Colonic mucosa (tissue), 4 donors: ENCODE measurements at places on chromosomes 3 and 15.

GRCh38 chr3:121748680-121749275, 763 bp downstream of the GOLGB1 start:
- peak; percentile 77 for DNase-seq

- peak; percentile 51 for DNase-seq
Measured at GRCh38 chr3:183699238-183699947, 1.8 kb downstream of the YEATS2 start.

DNA sequence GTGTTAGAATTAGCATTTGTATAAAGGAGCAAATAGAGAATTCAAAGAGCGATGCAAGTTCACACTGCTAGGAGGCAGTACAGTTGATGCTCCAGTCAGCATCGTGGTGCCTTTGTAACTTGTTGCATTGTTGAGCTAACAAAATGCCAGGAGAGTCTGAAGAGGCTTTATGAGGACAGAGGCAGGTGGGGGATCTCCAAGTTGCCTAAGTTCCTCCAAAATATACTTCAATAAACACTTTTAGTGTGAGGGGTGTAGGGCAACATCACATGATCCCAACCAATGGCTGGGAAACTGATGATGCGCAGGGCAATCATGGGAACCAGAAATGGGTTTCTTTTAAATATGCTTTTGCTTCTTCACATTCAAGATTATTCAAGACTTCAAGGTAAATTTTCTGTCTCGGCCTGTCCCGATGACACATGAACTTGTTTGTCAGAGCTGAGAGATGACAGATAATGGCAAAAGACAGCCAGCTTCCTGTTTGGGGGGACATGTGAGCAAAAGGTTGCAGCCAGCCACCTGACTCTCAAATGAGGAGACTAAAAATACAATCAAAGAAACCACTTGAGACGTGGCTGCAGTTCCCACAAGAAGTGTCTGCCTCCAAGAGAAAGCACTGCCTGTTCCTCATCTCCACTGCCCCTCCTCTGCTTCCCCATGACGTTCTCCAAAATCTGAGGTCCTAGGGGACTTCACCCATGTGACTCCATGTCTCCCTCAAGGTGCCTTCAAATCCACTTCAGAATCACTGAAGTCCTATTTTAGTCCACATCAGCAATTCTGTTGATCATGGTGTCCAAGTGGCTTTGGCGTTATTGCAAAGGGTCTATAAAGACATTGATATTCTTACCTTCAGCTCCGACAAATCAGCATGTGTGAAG, 39.3 kb downstream of the KLHL6 start:
- no peak for DNase-seq

DNA sequence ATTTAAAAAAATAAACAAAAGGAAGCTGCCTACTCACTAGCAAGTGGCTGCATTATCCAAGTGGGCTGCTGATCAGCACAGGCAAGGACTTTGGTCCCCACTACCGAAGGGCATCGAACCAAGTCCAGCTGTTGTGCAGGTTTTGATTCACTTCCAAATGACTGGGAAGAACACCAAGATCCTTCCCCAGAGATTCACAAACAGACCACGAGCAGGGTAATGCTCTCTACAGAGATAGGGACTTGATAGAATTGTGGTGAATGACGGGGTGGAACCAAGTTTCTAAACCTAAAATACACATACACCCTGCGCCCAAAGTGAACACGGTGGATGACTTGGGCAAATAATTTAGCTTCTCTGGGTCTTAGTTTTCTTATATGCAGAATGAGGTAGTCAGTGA, 203.7 kb upstream of the ICE2 start:
- DNase-seq: no peak

DNA sequence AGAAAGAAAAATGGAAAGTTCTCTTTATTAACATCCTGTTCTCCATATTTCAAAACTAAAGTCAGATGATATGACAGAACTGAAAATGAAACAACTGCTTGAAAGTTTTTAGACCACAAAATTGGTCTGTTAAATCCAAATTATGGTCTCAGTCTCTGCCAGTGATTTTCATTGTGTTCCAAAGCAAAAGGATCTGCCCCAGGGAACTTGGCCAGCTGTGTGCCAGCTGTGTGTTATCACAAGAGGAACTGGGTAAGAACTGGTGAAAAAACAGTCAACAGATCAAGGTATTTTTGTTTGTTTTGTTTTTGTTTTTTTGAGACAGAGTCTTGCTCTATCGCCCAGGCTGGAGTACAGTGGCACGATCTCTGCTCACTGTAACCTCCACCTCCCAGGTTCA, 323.3 kb downstream of the CTNNB1 start:
- DNase-seq: no peak

- DNase-seq: no peak
Measured at GRCh38 chr15:33913459-33913858, 54.8 kb upstream of the CHRM5 start.
